Progenitor cell of endocrine pancreas (in vitro differentiated cells): ENCODE measurements at places on chromosomes 12 and 14.

DNA sequence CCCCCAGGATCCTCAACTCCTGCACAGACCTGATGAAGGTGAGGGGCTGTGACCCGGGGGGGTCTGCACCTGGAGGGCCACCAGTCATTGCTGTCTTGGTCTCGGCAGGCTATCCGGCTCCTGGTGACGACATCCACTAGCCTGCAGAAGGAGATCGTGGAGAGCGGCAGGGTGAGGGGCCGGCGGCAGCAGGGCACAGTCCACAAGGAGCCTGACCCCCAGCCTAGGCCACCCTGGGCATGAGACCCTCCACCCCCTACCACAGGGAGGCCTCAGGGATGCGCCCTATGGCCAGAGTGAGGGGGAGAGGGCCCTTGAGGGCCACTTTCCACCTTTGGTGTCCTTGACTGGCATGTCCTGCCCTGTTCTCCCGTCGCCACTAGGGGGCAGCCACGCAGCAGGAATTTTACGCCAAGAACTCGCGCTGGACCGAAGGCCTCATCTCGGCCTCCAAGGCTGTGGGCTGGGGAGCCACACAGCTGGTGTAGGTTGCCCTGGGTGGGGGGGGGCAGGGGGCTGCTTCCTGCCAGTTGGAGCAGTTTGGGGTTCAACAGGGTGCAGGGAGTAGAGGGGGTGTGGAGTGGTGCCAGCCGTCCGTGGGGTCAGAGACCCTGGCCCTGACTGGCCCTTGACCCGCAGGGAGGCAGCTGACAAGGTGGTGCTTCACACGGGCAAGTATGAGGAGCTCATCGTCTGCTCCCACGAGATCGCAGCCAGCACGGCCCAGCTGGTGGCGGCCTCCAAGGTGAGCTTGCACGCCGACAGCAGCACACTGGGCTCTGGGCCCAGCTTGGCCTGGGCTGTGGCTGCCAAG, 25.0 kb downstream of the HIP1R start:
- DNase-seq: peak; percentile 77
- H3K4me3 ChIP-seq: no peak overlapping the region
- no peaks in the 10 kb centered on the region for H3K27me3 ChIP-seq
- H3K4me1 ChIP-seq: no peaks in the 10 kb centered on the region

DNA sequence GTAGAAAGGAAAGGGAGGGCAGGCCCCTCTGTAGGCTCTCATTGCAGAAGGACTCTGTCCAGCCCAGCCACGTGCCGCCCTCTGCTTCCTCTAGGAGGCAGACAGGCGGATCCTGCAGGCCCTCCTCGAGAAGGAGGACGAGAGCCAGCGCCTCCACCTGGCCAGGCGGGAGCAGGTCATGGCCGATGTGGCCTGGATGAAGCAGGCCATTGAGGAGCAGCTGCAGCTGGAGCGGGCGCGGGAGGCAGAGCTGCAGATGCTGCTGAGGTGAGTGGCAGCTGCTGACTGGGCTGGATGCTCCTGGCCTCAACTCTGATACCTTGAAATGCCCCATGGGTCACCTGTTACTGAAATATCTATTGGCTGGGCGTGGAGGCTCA, 10.9 kb downstream of the TCHP start:
- DNase-seq: no peak
- no peaks in the 10 kb centered on the region for H3K4me1 ChIP-seq
- no peaks in the 10 kb centered on the region for H3K27me3 ChIP-seq
- peaks cover 22% of the 10 kb centered on the region for H3K36me3 ChIP-seq
- no peak overlapping the region for H3K27ac ChIP-seq

GRCh38 chr12:117105902-117106301, 6.7 kb upstream of the TESC start:
- DNase-seq: no peak
- no peak overlapping the region for H3K4me3 ChIP-seq
- H3K27me3 ChIP-seq: peaks cover 22% of the 10 kb centered on the region
- H3K36me3 ChIP-seq: peaks cover 1% of the 10 kb centered on the region

DNA sequence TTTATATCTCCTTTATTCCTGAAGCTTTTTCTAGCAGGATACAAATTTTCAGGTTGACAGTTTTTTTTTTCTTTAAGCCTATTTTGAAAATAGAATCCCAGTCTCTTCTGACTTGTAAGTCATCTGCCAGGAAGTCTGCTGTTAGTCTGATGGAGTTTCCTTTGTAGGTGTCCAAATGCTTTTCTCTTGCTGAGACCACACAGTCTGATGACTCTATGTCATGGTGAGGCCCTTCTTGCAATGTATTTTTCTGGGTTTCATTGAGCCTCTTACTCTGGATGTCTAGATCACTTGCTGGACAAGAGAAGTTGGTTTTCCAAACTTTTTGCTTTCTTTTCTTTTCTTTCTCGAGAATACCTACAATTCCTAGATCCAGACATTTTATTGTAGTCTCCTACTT, 30.6 kb downstream of the USP15 start:
- no peak overlapping the region for H3K4me3 ChIP-seq
- peaks cover 4% of the 10 kb centered on the region for H3K4me1 ChIP-seq
- peaks cover 28% of the 10 kb centered on the region for H3K36me3 ChIP-seq
- no peaks in the 10 kb centered on the region for H3K27me3 ChIP-seq

- H3K27ac ChIP-seq: no peak overlapping the region
- no peaks in the 10 kb centered on the region for H3K27me3 ChIP-seq
- no peak overlapping the region for H3K4me3 ChIP-seq
- H3K36me3 ChIP-seq: no peaks in the 10 kb centered on the region
- DNase-seq: no peak
These were observed 134.7 kb downstream of the CMAS start for GRCh38 chr12:22180705-22181104.

GRCh38 chr14:75277815-75278421, 710 bp upstream of the FOS start:
- DNase-seq: no peak
- H3K27ac ChIP-seq: peak overlapping the region; percentile 100
- peak overlapping the region; percentile 92 for H3K4me3 ChIP-seq
- peaks cover 37% of the 10 kb centered on the region for H3K27me3 ChIP-seq
- H3K4me1 ChIP-seq: peaks cover 36% of the 10 kb centered on the region
- peaks cover 19% of the 10 kb centered on the region for H3K36me3 ChIP-seq

DNA sequence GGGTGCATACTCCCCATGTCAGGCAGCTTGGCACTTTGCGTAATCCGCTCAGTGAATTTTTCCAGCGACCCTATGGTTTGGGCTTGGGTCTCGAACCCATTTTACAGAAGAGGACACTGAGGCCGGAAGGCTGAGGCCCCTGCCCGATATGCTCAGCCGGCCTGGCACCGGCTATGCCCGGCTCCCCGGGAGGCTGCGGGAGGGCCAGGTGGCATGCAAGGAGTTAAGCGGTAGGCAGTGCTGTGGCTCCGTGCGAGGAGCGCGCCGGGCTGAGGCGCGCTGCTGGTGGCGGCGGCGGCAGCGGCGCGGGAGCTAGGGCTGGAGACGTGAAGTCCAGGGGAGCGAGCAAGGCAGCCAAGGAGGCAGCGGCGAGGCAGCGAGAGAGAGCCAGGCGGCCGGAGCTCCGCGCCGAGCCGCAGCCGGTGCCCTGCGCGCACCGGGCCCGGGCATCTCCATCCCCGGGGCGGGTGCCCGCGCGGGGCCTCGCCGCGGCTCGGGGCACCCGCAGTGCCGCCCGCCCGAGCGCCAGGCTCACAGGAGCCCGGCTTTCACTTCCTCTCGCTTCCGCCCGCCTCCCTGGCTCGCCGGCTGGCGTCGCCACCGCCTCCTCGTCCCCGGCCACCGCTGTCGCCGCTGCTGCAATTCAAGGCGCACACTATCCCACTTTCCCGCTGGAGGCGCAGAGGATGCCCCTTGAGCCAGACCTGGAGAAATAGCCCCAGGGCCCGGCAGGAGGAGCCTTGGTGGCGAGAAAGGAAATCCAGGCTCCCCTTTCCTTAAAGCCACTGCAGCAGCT, at the start of gene WSCD2:
TSS of gene WSCD2 (plus strand) at position 272 of the 796 bp plus-strand sequence. CDS start 66,545 bp downstream, outside the sequence.
- H3K4me1 ChIP-seq: peaks cover 1% of the 10 kb centered on the region
- peak; percentile 71 for DNase-seq
- H3K4me3 ChIP-seq: peak within 1 kb of the TSS; percentile 68
- H3K27ac ChIP-seq: no peak within 1 kb of the TSS

GRCh38 chr14:100708425-100709288, 18.0 kb upstream of the DLK1 start:
- DNase-seq: peak; percentile 58
- no peak overlapping the region for H3K4me3 ChIP-seq
- no peak overlapping the region for H3K27ac ChIP-seq
- peaks cover 30% of the 10 kb centered on the region for H3K4me1 ChIP-seq

DNA sequence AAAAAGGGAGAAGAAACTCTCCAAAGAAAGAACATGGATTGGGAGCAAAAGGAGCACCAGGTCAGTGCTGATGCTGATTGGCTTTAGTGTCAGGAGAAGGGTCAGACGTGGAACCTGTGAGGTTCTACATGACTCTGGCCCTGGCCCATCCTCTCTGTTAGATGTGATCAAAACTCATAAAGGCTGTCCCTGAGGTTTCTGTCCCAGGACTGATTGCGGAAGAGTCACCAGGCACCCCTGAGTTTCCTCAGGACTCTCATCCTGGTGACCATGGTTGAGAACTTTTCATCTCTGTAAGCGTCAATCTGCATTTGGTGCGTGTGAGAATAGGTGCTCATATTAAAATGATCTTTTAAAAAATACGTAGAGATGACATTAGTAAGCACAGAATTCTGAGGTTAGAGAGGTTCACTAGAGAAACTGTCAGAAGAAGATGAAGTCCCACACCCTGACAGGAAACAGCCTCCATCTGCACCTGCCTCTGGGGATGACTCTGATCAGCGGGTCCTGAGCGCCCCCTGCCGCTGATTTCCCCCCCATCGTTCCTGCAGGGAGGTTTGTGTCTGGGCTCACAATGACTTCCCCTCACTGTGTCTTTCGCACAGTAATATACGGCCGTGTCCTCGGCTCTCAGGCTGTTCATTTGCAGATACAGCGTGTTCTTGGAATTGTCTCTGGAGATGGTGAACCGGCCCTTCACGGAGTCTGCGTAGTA, 741.8 kb downstream of the TMEM121 start:
- H3K4me3 ChIP-seq: no peak overlapping the region
- H3K36me3 ChIP-seq: peaks cover 2% of the 10 kb centered on the region
- H3K4me1 ChIP-seq: no peaks in the 10 kb centered on the region
- DNase-seq: no peak
- no peak overlapping the region for H3K27ac ChIP-seq
- H3K27me3 ChIP-seq: no peaks in the 10 kb centered on the region

- peaks cover 3% of the 10 kb centered on the region for H3K27me3 ChIP-seq
- H3K4me3 ChIP-seq: no peak overlapping the region
- DNase-seq: no peak
- H3K27ac ChIP-seq: no peak overlapping the region
- H3K36me3 ChIP-seq: no peaks in the 10 kb centered on the region
These were observed 34.6 kb downstream of the ADGRD1 start for GRCh38 chr12:130988261-130988660.

- DNase-seq: no peak
- H3K4me3 ChIP-seq: peak overlapping the region; percentile 95
- H3K27ac ChIP-seq: peak overlapping the region; percentile 99
- no peaks in the 10 kb centered on the region for H3K36me3 ChIP-seq
- H3K4me1 ChIP-seq: peaks cover 33% of the 10 kb centered on the region
These were observed 1.5 kb downstream of the CORO1C start for GRCh38 chr12:108729612-108730364.

DNA sequence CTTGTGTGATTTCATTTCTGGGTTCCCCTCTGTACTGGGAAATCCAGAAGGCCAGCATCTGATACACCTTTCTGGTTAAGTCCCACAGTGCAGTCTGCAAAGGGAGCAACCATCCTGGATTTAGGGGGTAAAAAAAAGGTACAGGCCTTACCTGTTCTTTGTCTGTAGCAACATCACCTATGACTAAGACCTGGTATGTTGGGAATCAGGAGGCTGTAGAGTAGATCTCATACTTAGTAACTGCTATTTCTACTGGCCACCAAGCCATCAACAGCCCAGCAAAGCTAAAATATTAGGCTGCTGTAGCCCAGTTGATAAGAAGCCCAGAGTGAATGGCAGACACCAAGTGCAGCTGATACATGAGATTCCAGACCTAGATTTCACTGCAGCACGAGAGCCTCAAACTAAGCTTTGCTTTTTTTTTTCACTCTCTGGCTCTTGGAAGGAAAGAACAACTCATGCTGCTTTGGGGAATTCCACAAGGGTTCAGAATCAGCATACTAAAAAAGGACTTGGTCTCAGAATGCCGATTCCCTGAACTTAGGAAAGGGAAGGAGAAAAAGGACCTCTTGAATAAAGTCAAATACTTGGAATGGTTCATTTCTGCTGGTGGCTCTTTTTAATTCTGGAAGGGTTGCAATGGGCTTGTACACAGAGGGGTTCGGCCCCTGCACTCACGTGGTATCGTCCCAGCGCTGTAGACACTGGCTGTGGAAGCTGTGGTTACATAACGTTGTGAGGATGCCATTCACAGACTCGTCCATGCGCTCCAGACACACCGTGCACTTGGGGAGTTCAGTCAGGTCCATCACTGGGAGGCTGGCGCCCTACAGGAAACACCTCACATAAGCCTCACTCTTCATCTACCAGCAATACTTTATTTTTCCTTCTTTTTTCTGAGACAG, 20.5 kb downstream of the BRAP start:
- peaks cover 19% of the 10 kb centered on the region for H3K36me3 ChIP-seq
- no peaks in the 10 kb centered on the region for H3K27me3 ChIP-seq
- DNase-seq: no peak
- H3K4me3 ChIP-seq: no peak overlapping the region
- H3K4me1 ChIP-seq: no peaks in the 10 kb centered on the region
- H3K27ac ChIP-seq: no peak overlapping the region

GRCh38 chr12:44708218-44708617, 167.9 kb downstream of the NELL2 start:
- no peak for DNase-seq
- no peak overlapping the region for H3K4me3 ChIP-seq
- H3K4me1 ChIP-seq: no peaks in the 10 kb centered on the region
- H3K27ac ChIP-seq: no peak overlapping the region
- no peaks in the 10 kb centered on the region for H3K27me3 ChIP-seq
- H3K36me3 ChIP-seq: no peaks in the 10 kb centered on the region

DNA sequence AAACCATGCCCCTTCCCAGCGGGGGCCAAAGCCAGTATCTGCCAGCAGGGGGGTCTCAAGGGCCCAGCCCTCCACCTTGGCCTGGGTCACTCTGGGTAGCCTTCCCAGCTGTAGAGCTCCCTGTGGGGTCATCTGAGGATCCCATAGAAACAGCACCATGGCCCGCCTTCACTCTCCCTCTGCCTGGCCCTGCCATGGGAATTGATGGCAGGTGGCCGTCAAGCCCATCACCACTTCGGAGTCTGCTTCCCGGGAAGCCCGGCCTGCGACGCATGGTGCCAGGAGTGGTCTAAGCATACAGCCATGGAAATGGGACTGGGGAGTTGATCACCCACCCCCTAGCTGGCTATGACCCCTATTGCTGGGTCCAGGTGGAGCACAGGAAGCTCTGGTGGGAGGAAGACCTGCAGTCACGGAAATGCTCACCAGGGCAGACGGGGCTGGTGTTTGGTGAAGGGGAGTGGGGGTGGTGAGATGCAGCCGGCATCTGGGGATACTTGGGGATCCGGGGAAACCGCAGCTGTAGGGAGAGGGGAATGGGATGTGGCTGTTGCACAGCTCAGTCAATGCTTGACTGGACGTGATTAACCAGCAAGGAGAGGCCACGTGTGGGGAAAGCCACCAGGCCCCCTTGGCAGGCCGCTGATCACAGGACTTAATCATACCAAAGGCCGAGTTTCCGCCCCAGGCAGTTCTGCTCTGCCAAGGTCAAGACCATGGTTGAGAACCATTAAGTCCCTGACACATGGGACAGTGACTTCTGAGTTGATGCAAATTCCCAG, 52.2 kb upstream of the DIO3 start:
- no peak overlapping the region for H3K4me3 ChIP-seq
- DNase-seq: no peak
- peaks cover 2% of the 10 kb centered on the region for H3K4me1 ChIP-seq
- H3K27me3 ChIP-seq: peaks cover 14% of the 10 kb centered on the region

- H3K36me3 ChIP-seq: no peaks in the 10 kb centered on the region
- no peak for DNase-seq
- H3K27me3 ChIP-seq: no peaks in the 10 kb centered on the region
- peak overlapping the region; percentile 41 for H3K27ac ChIP-seq
These were observed 7.3 kb upstream of the TRPV4 start for GRCh38 chr12:109840305-109841074.
